ENCODE measurements at places on chromosomes 6 and 20.

DNA sequence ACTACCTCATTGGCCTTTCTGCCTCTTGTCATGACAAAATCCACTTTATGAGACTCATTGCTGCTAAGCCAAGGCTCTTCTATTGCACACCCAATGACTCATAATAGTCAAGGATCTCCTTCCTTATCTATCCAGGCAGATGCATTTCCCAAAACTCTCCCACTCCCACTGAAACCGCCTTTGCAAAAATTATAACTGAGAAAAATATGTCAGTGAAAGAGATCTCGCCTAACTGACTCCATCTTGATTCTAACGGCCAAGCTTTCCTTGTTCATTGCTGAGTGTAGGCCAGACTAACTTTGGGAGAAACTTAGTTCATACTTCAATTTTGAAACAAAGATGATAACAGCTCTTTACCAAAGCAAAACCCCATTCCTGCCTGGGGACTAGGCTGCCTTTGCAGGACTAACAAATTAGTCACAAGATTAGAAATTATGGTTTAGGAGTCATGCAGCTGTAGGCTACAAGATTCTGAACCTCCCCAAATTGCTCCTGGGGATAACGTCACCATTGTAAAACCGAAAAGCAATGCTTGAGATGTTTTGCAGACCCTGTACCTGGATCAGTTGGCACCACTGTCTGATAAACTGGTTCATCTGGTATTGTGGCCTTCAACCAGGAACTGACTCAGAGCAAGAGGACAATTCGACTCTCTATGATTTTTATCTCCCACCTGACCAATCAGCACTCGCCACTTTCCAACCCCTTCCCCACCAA, 47.1 kb downstream of the HAO1 start:
- no peak for DNase-seq

- DNase-seq: peak; percentile 4
Measured at GRCh38 chr20:57656252-57656820, 36.1 kb upstream of the ZBP1 start.

DNA sequence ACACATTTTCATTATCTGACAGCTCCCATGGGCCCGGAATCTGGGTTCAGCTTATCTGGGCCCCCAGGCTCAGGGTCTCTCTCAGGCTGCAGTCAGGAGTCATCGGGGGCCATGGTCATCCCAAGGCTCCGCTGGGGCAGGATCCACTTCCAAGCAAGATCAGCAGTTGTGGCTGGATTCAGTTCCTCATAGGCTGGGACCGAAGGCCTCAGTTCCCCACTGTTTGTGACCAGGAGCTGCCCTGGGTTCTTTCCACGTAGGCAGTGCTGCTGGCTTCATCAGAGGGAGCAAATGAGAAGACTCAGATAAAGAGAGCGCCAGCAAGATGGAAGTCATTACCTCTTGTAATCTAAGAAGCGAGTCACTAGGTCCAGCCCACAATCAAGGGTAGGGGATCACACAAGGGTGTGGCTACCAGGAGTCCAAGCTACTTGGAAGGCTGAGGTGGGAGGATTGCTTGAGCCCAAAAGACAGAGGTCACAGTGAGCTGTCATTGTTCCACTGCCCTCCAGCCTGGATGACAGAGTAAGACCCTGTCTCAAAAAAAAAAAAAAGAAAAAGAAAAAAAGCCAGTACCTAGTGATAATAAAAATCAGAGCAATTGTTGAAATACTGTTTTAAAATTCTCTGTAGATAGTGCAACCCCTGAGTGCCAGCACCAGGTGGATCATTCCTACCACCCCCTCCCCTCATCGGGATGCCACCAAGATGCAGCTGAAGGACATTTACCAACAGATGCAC, 162.7 kb downstream of the NFATC2 start:
- no peak for DNase-seq

- no peak for DNase-seq
Measured at GRCh38 chr6:21526974-21527373, 66.6 kb upstream of the SOX4 start.

DNA sequence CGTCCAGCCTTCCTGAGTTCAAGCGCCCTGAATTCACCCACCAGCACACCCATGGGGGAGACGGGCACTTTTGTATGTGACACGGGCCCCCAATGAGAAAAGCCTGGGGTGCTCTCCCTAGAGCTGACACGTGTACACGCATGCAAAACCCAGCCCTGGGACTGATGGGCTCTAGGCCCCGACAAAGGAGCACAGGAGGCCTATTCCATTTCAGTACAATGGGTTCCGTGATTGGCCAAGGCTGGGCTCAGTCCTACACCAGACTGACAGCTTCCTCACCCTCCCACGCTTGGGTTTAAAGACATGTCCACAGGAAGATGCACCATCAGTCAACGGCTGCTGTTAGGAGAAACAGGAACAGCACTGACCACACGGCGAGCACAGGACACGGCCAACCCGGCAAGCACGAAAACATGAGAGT, 8.8 kb downstream of the ZBTB46 start:
- DNase-seq: no peak

DNA sequence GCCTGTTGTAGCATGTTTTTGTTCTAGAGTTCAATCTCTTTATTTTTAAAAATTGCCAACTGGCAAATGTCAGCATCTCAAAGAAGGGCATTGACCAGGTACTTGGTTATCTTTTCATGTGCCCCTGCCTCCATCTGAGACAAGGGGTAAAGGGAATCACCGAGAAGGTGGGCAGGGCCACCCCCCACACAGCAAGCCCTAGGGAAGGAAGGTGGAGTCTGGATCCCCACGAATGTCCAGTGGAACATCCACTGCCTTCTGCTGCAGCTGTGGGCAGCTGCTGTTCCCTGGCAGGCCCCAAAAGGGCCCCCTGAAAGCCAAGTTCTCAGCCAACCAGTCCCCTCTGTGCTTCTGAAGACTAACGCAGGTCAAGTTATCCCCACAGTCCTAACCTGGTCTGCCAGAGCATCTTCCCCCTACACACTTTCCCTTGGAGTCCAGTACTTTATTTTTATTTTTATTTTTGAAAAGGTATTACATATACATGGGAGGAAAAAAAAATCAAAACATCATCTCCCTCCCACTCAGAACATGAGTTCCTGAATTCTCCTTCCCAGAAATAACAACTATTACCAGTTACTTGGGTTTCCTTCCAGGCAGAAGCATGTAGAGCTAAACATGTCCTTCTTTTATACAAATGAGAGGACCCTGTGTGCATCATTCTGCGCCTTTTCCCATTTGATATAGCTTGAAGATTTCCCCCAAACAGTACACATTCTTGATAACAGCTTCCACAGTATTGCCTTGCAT, 253.7 kb downstream of the MAFB start:
- DNase-seq: no peak
